ENCODE measurements at places on chromosomes 7 and 10.
A peak's percentile ranks its signal among the peaks of the same experiment; 100 is the strongest.

DNA sequence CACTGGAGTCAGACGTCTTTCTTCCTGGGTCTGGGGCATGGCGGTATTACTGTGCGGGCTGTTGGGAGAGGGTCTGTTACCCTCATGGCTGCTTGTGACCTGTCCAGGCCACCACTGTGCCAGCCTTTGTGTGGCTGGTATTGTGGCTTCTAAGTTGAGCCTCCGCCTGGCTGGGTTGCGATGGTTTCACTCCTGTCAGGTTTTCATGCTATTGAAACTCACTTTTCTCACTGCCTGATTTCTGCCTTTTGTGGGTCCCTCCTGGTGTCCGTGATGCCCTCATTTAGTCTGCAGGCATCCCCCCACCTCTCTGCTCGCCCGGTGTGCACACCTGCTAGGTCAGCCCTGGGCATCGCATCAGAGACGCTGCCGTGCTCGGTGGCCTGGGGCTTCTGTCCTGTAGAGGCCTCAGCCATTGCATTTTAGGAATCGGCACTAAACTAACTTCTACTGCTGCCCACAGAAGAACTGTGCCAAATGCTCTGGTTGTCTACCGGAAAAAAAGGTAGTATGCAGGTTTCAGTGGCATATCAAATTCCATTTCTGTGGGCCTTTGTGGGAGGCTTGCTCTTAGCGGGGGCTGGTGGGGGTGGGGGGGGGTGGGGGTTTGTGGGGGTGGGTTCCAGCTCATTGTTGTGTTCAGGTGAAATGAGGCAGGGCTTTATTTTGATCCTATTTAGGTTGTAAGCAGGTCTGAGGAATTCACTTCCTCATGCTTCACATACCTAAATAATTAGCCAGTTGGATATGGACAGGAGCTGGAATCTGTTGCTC lies 64.3 kb downstream of the MGMT start:
- DNase-seq: no peak

DNA sequence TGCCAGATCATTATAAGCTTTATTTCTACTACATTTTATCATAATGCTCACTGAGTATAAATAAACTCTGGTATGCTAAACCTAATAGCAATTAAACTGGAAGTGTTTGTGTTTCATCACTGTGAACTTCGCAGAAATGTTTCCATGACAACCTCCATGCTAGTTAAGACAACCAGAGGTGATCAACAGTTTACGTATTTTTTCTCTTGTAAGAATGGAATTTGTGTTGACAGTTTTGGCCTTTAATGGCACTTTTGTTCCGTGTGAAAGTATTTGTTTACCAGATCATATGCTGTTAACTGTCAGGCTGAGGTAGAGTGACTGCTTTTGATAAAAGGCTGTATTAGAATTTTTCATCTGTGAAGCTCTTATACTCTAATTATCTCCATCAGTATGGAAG lies 212.1 kb upstream of the PPP1R3A start:
- DNase-seq: no peak

DNA sequence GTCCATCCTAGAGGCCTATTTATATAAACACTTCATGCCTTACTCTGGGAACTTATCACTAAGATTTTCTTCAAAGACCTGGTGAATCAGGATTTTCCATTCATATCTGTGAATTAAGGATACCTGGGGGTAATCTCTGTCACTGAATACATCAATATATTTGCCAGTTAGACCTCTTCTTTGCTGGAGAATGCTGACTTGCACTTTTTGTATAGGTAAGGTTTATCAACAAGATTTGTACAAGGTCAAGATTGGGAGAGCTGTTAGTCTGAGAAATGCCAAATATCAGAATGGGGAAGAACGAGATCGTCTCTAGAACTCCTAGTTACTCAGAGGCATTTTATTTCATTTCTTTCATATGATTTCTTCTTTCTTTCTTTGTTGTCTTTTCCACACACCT lies 1060.0 kb downstream of the NRG3 start:
- DNase-seq: no peak

GRCh38 chr10:25064401-25064800 lies 48.0 kb downstream of the THNSL1 start:
- DNase-seq: no peak

DNA sequence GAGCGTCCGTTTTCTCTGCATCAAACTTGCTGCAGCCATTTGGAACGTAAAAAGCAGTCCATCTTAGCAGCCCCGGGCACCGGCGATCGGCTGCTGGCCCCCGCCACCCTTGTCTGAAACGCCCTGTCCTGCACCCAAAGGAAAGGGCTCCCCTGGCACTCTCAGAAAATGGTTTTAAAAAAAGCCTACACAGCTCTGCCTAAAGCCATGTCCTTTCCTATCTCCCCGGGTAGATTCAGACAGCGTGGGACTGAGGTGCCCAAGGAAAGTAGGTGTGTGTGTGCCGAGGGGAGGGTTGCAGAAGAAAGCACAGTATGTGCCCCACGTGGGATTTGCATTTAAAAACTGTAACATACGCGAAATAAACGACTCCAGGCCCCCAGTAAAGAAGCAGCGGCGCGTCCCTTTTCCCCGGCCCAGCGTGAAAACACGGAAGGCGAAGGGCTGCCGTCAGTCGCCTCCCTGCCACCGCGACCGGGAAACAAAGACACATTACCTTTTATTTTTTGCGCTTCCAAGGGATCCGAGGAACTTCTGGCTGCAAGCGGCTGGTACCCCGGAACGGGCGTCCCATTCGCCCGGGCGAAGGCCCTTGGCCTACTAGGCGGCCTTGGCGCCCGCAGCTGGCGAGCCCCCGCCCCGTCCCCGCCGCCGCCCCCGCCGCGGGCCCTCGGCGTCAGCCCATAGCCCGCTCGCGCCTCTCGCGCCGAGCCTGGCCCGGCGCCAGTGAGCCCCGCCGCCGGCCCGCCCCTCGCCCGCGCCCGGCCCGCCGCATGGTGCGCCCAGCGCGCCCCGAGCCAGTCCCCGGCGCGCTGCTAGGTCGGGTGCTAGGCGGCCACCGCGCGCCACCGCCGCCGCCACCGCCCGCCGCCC lies 304.6 kb downstream of the PRPF18 start:
- no peak for DNase-seq

GRCh38 chr7:151773797-151774196 lies 103.1 kb downstream of the PRKAG2 start:
- no peak for DNase-seq

- DNase-seq: no peak
These were observed 156.8 kb downstream of the NRCAM start for GRCh38 chr7:108299251-108299973.

- peak; percentile 91 for DNase-seq
These were observed 183.4 kb downstream of the PRKCQ start for GRCh38 chr10:6396652-6397051.

GRCh38 chr7:132456418-132456817 lies 119.9 kb downstream of the PLXNA4 start:
- no peak for DNase-seq
